ENCODE measurements at places on chromosomes 2 and 18. TPM values are rescaled to one million over a fixed set of nuclear protein-coding genes. Genes with fewer than 3 reads are reported as not detected.

- no peak for DNase-seq
Observed at GRCh38 chr18:28791101-28791500, 614.2 kb upstream of the CDH2 start.

DNA sequence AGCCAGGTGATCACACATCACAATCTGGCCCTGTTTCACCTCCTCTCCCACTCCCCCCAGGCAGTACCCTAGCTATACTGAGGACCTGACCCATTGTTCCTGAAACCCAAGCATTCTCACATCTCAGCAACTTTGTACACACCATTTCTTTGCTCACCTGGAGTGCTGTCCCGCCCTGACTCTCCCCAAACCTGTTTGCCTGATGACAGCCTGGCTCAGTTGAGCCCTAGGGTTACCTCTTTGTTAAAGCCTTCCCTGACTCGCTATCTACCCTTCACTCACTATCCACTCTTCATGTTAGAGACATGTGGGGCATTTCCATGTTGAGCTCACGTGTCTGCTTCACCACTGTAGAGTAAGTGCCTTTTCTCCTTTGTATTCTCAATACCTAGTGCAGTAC lies 49.1 kb downstream of the GREB1L start:
- DNase-seq, result no peak

DNA sequence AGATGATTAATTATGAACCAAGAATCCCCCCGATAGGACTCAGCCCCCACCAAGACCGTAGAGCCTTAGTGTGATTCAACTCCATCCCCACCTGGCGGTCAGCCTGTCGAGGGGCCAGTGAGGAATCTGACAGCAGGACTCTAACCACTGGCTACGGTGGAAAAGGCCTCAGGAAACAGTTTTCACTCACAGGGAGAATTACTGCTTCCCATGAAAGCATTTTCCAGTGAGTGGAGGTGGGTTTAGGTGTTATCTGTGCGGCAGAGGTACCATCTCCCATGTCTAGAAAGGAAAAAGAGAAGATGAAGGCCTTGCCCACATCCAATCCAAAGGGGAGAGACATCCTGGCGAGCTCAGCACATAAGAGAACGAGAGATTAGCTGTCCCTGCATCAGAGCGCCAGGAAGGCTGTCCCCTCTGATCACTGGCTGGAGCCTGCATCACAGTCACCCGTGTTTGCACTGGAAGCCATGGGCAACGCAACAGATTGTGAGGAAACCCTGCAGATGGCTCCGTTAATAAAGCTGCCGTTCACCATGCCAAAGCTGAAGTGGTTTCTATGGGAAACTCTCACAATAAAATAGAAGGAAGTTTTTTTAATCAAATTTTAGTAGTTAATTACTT lies 22.3 kb downstream of the COX7A2L start:
- no peak for DNase-seq

DNA sequence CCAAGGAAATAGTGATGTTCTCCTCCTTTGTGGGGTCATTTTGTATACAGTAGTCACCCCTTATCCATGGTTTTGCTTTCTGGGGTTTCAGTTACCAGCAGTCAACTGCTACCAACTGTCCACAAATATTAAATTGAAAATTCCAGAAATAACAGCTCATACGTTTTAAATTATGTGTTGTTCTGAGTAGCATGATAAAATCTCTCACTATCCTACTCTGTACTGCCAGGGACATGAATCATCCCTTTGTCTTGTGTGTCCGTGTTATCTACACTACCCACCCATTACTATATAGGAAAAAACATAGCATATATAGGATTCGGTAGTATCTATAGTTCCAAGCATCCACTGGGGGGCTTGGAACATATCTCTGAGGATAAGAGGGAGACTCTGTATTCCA lies 120.9 kb upstream of the DCC start:
- no peak for DNase-seq

- DNase-seq, result no peak
Observed at GRCh38 chr2:12008425-12009061, 262.1 kb downstream of the LPIN1 start.

The PJVK gene
- 3.0 TPM for total RNA-seq

GRCh38 chr2:168529054-168529833 lies 73.2 kb downstream of the CERS6 start:
- no peak for DNase-seq

The CDK5R2 gene
- not detected for total RNA-seq

DNA sequence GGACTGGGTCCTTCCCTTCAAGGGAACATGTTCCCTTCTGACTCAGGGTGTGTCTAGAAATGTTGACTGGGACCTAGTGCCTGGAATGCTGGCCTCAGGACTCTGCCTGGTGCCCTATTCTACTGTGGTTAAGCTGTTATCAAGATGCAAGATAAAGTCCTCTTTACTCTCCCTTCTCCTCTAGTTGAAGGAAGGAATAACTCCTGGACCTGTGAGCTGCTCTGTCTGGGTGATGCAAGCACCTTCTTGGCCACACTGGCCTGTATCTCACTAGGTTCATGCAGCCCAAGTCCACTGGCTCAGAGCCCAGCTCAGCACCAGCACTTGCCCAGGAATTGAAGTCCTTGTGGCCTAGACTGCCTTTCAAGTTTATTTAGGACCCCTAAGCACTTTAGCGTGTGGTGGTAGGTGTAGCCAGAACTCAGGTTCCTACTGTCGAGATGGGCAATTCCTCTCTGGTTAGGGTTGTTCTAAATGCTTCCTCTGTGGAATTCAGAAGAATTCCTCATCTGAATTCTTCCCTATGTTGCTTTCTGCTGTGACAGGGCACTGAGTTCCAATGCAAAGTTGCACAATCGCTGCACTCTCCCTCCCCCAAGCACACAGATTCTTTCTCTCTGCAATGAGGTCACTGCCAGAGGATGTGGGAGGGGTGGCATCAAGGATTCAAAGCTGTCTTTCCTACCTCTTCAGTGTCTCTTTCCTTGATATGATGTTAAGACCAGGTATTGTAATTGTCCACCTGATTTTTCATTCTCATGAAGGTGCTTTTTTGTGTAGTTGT lies 54.7 kb downstream of the VWC2L start:
- no peak for DNase-seq

The ZNF516 gene
- total RNA-seq, result 28.8 TPM

- no peak for DNase-seq
Observed at GRCh38 chr2:177724398-177725287, 332.1 kb downstream of the AGPS start.

DNA sequence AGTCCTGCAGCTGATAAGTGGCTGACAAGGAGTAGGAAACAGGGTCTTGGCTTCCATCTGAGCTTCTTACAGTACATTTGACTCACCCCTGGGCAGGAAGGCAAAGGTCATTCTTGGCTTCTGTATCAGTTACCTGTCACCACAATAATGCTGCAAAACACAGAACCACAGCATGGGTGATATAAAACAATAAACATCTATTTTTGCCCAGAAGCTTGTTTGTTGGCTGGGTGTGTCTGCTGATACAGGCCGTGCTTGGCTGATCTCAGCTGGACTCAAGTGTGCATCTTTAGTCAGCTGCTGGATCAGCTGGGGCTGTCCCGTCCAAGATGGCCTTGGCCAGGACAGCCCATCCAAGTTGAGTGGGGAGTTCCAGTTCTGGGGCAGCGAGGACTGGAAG lies 34.7 kb downstream of the ONECUT2 start:
- no peak for DNase-seq

- no peak for DNase-seq
Observed at GRCh38 chr2:152452256-152452973, 117.4 kb downstream of the FMNL2 start.

DNA sequence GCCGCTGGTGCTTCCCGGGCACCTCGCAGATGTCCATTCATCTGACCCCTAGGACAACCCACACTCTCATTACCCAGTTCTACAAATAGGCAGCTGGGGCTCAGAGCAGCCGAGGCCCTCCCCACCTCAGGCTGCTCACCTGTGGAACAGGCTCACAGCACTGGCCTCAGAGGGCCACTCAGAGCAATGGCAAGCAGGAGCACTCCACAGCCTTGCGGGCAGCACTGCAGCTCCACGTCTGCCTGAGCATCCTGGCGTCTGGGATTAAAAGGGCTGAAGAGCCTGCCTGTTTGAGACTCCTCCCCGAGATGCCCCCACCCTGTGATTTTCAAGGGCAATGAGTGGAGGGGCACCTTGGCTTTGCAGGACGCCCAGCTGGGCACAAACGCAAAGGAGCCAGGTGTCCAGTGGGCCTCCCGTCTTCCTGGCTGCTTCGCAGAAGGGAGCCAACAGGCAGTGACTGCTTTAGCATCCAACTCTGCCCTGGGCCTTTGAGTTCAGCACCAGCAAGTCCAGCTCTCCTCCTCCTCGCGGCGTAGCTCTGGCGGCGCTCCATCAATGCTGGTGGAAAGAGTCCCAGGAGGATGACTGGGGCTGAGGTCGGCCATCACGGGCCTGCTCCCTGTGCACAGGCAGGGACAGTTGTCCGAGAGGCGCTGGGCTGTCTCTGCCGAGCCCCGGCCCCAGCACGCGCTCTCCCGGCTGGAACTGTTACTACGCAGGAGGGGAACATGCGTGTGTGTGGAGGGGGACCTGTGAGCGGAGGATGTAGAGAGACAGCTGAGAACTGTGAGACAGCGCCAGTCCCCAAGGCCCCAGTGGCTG lies 297.2 kb downstream of the NDUFA10 start:
- peak; percentile 39 for DNase-seq

The GPR75 gene
- 3.2 TPM for total RNA-seq

DNA sequence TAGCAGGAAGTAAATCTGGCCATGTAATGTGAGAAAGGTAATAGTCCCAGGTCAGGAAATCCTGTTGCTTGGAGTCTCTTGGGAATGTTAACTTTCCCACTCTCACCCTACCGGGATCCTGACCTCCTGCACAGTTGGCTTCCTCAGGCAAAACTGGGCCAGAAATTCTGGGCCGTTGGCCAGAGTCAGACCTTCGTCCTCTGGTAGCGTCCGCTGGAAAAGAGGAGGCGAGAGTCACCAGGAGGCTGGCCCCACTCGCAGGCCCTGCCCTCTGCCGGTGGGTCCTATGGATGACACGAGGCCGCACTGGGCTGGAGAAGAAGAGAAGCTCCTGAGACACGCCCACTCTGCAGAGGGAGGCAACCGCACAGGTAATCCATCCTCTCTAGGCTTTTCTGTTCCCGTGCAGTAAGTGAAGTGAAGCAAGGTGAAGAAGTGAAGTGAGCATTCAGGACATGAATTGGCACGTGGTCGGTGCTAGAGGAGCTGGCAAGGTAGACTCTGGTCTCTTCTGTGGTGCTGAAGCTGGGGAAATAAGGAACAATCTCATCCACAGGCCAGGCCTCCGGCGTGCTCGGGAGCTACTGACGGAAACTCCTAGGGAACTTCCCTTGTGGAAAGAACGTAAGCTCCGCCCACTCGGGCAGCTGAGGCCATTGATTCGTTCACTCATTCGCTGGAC lies 182.7 kb upstream of the GLI2 start:
- DNase-seq, result peak; percentile 87

The C2orf80 gene
- total RNA-seq, result not detected

DNA sequence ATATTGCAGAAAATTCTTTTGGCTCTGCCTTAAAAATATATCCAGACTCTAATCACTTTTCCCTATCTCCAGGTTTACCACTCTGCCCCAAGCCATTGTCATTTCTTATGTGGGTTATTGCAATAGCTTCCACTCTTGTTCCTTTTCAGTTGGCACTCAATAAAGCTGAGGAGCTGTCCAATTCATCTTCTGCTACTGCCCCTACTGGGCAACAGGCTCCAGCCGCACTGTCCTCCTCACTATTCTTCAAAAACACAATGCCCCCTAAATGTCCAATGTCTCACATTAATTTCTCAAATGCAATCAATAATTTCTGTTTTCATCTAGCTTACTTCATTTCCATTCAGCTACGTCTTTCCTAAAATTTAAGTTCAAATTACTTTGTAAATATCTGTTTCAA lies 1262.5 kb upstream of the CDH2 start:
- DNase-seq, result no peak

DNA sequence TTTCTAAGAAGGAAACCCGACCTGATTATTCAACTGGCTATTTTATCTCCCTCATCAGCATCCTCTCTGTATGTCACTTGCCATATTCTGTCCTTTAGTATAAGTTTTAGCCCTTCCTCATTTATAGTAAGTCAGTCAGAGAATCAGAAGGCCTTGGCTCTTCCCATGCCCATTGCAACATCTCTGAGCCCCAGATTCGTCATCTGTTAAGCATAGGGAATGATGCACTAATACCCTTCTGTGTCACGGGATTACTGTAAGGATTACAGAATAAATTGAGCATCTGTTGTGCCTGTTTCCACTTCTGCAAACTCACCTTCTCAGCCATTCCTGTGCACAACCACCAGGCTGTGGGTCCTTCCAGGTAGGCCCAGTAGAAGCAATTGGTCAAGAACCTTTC lies 258.1 kb upstream of the RAB12 start:
- no peak for DNase-seq

DNA sequence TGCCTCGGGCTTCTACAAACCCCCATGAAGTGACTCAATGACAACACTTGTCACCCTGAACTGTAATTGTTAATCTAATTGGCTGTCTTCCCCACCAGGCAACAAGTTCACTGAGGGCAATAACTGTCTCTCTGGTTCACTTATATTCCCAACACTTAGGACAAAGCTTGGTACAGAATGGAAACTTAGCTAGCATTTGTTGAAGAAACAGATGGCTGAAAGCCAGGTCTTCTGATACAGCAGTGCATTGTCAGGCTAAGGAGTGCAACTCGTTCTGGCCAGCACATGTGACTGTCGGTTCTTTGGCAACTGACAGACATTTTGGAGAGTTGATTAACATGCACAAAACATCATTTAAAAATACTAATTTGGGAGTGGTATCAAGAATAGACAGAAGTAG lies 14.6 kb upstream of the DNAJC27 start:
- no peak for DNase-seq

- no peak for DNase-seq
Observed at GRCh38 chr2:189318761-189319160, 122.5 kb upstream of the WDR75 start.

GRCh38 chr2:23502096-23502495 lies 117.1 kb downstream of the KLHL29 start:
- no peak for DNase-seq

DNA sequence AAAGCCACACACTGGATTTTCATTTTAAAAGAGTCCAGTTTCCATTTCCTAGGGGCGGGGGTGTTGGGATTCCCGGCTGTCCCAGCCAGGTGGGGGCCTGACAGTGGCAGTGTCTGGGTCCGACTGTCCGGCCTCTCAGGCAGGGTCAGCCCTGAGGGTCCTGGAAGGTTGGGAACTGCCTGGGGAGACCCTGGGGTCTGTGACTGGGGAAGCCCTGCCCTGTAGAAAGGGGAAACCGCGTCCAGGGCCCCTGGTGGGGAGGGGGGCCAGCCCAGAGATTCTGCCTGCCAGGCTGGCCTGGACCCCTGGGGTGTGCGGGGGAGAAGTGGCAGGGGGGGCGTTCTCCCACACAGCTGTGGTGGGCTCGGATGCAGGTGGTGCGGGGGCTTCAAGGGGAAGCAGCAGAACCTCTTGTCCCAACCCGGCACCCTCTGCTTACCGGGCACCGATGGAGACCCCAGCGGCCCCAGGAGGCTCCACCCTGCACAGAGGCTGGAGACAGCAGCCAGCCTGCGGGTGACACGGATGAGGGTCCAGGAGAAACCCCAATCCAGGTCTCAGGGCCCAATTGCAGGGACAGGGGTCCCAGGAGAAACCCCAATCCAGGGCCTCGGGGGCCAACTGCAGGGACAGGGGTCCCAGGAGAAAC lies 4.9 kb downstream of the RTP5 start:
- DNase-seq, result no peak

All from lower lobe of right lung (tissue), 2 donors.